Dermis blood vessel endothelial cell (primary cell): ENCODE measurements at places on chromosomes 6 and 20. TPM values are rescaled to one million over a fixed set of nuclear protein-coding genes. Genes with fewer than 3 reads are reported as not detected.

GSTA4 gene
- 17.7 and 26.1 TPM in 2 replicates for total RNA-seq

IER3 gene
- 74.4 and 134 TPM in 2 replicates for total RNA-seq

OTOR gene
- total RNA-seq: not detected in 2 replicates

TRIM15 gene
- total RNA-seq: not detected in 2 replicates

CCN6 gene
- total RNA-seq: not detected in 2 replicates

ENPP5 gene
- 0.17 TPM in 1 of 2 replicates, not detected in the other for total RNA-seq

NRSN2 gene
- 18.0 and 40.2 TPM in 2 replicates for total RNA-seq

SOX4 gene
- 60.2 and 73.5 TPM in 2 replicates for total RNA-seq
